CD4-positive, alpha-beta T cell treated with Interleukin-15 for 4 hours (primary cell): ENCODE measurements at places on chromosomes 4 and X.
A peak's percentile ranks its signal among the peaks of the same experiment; 100 is the strongest.

- no peak for DNase-seq
Observed at GRCh38 chr4:153931804-153932203, 142.9 kb upstream of the SFRP2 start.

GRCh38 chr4:91268913-91269312 lies 1034.9 kb upstream of the GRID2 start:
- no peak for DNase-seq

DNA sequence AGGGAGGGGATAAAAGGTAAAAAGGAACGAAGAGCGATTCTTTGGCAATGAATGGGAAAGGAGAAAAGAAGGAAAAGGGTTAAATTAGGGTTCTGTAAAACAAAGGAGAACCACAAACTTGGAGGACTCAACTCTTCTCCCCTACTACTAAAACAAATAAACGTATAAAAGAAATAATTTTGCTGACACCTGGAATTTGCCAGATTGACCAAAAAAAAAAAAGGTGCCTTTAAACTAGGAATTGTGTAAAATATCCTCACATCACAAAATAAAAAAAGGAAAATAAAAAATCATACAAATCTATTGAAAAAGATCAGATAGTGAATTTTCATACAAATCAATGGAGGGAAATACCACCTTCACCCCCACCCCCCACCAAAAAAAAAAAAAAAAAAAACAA lies 129.3 kb downstream of the BMPR1B start:
- no peak for DNase-seq

DNA sequence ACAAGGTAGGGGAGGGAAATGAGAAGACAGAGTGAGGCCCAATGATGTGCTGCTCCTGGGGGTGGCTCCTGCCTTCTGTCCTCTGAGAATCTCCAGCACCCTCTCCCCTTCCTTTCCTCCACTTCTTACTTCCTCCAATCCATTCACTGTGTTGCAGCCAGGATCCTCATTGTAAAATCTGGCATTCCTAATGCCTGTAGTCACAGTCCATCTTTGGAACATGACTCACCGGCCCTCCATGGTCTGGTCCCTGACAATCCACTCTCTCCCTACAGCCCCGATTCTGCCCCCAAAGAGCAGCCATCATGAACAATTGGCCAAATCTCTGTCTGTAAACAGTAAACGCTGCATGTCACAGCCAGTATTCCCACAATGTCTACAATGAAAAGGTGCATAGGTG lies 72.9 kb downstream of the CLNK start:
- DNase-seq = no peak

- no peak for DNase-seq
Observed at GRCh38 chr4:102736636-102737549, 23.9 kb downstream of the MANBA start.

DNA sequence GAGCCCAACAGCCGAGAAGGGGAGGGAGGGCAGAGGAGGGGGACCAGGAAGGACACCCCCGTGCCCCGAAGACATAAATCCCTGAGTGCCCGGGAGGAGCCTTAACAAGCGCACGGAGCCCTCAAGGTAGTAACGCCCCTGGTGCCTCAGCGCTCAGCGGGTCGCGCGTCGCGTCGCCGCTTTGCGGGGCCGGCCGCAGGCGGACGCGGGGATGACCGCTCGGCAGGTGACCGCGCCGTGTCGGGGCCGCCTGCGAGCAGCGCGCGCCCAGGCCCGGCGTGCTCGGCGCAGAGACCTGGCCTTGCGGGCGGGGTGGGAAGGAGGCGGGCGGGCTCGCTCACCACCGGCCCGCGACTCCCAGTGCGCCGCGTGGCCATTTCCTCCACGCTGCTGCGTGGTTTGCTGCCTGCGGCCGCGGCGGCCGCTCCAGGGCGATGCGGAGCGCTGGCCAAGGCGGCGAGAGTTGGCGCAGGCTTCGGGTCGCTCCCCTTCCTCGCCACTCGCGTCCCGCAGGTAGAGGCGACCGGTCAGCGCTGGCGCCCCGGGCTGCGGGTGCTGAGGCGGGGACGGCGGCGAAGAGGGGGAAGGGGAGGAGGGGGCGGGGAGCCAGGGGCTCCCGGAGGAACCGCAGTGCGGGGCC lies 632 bp downstream of the CCSER1 start:
- no peak for DNase-seq

- DNase-seq = no peak
Observed at GRCh38 chr4:70632028-70632427, 3.5 kb downstream of the ENAM start.

- DNase-seq = no peak
Observed at GRCh38 chr4:8642651-8643321, 50.2 kb downstream of the CPZ start.

DNA sequence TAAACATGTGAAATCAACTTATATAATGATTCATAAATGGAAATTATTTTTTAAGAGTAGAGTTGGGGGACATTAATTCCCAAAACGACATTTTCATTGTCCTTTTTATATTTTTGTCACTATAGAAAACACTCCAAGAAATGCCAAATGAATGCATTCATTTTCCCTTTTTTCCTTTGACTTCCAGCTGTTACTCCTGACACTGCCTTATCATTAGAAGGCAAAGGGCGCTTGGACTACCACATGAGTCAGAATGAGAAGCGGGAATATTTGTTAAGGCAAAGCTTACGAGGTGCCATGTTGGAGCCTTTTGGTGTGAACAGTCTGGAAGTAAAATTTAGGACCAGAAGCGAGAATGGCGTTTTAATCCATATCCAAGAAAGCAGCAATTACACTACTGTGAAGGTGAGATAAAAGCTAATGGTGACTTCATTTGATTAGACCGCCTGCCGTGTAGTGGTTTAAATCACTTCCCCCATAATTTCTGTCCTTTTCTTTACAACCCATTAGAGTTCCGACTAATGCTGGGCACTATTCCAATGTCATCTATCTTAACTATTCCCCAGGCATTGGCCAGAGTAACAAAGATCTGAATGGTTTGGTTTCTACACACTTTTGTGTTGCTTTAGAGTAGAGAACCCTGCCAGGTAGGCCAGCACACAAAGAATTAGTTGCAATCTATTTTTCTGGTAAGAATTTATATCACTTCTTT lies 166.7 kb downstream of the FAT4 start:
- no peak for DNase-seq

GRCh38 chr4:104740161-104740560 lies 245.5 kb upstream of the CXXC4 start:
- DNase-seq = no peak

GRCh38 chrX:69314436-69315348 lies 149.4 kb upstream of the PJA1 start:
- no peak for DNase-seq

GRCh38 chr4:26300314-26301307 lies 20.2 kb upstream of the RBPJ start:
- no peak for DNase-seq

DNA sequence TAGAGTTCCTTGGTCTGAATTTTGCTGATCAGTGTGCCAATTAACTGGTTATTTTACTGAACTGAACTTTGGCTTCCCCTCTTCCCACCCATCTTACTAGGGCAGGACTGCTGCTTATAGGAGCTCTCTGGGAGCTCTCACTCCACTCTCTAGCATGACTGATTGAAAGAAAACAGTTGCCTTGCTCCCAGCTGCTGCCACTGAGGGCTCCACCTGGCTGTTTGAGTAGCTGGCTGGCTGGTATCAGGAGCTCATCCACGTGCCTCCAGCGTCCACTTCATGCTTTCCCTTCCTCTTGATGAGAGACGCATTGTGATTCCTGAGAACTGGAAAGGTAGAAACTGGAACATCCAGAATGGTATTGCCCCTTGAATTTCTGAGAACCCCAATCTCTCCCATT lies 73.0 kb upstream of the KLHL13 start:
- DNase-seq = no peak

DNA sequence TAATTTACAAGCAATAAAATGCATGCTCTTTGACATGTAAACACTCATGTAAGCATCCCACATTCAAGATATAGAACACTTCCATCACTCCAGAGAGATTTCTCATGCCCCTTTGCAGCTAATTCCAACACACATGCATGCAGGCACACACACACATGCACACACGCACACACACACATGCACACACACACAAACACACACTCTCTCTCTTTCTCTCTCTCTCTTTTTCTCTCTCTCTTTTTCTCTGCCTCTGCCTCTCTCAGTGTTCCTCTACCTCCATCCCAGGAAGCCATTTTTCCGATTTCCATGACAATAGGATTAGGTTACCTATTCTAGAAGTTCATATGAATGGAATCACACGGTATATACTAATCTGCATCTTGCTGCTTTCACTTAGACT lies 11.9 kb upstream of the SOD3 start:
- DNase-seq = no peak

GRCh38 chr4:66852843-66853242 lies 692.5 kb downstream of the CENPC start:
- no peak for DNase-seq

DNA sequence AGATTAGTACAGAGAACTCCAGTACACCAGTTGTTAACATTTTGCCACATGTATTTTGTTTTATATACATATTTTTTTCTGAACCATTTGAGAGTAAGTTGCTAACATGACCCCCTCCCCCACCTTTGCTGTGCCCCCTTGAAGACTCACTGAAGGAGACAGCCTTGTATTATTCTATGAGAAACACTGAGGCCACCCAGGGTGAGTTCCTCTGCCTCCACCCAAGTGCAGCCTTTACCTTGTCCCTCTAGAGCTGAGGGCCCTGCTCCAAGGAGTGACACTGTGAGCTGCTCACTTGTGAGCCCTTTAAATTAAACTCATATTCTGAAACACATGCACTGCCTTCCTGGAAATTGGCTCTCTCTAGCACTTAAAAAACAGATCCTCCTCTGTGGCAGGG lies 21.1 kb downstream of the KIT start:
- DNase-seq = no peak

DNA sequence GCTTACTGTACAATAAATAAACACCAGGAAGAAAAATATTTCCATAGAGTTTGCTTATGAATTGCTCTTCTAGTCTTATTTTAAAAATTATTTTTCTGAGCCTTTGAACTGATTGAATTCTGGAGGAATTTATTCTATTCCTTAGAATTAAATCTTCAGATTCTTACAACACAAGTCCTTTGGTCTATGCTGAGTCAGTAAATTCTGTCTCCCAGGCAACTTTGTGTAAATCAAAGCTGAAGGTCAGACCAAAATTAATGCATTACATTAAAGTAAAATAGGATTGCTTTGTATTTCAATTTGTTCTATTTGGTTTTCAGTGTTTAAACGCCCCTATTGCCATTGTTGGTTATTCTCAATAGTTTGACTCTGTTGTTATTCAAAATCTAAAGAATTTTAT lies 26.8 kb upstream of the STPG2 start:
- no peak for DNase-seq

DNA sequence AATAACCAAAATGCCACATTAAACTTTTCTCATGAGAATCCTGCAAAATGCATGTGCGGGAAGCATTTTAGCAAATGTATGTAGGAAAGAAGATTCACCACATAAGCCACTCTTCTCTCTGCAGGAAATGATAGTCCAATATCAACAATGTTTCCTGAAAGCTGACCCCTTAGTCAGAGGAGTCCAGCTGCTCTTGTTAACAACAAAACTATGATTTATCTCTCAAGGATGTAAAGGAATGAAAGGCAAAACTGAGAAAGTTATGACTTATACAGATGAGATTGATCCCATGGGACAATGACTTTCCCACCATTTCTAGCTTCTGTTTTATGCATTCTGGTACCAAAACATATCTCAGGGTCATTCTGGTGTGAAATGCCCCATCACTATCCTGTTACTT lies 125.0 kb upstream of the EDNRA start:
- DNase-seq = no peak

GRCh38 chr4:78880874-78881492 lies 58.3 kb downstream of the PAQR3 start:
- DNase-seq = no peak

- DNase-seq = no peak
Observed at GRCh38 chr4:13994016-13994415, 366.5 kb upstream of the BOD1L1 start.

- DNase-seq = no peak
Observed at GRCh38 chr4:121978172-121978516, 26.3 kb upstream of the TRPC3 start.

GRCh38 chr4:41461780-41462307 lies 76.1 kb upstream of the LIMCH1 start:
- no peak for DNase-seq

- peak; percentile 4 for DNase-seq
Observed at GRCh38 chr4:16227462-16227868, 1.2 kb upstream of the TAPT1 start.

DNA sequence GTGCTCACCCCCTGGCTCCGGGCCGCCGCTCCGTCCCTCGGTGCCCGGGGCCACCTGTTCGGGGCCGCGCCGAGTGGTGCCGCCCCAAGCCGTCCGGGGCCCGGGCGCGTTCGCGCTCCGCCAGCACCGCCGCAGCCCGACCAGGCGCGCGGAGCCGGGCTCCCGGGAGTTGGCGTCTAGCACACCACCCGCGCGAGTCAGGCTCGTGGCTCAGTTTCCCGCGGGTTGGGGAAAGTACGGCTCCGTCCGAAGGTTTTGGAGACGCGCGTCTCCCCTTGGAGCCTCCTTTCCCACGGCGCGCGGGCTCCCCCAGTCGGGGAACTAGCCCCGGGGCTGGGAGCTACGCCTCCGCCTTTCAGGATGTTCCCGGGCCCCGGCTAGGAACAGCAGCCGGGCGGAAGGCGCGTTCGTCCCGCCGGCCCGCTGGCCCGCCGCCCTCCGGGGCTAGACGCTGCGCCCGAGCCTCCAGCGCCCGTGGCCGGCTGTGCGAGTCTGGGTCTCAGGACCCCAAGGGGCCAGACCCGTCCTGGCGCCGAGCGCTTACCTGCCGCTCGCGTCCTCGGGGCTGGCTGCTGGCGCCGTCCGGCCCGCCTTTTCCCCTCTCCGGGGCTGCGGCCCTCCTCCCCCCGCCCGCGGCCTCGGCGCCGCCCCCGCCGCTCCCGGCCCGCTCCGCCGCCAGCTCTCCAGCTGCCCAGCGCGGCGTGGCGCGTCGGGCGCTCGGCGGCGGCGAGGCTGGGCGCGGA lies at the start of gene ADGRG2:
TSS of gene ADGRG2 (minus strand) at position 571 of the 743 bp plus-strand sequence. CDS start 53,634 bp downstream, outside the sequence.
- DNase-seq = no peak

DNA sequence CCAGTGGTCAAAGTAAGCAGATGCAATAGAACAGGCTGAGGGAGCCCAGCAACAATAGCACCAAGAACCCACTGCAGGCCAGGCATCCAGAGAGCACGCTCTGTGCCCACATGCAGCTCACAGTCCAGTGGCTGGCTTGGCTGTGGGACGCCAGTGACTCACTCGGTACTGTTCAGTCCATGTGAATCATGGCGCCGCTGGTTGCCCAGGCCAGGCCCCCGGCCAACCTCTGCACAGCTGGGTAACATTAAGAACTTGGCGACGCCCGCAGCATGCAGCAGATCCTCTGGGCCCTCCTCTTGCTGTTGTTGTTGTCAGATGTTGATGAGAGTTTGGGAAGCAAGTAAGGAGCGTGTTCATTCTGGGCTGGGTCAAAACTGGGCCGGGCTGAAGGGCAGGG lies 60.5 kb downstream of the MSX1 start:
- no peak for DNase-seq

GRCh38 chrX:22345884-22346283 lies 73.2 kb downstream of the CBLL2 start:
- DNase-seq = no peak

DNA sequence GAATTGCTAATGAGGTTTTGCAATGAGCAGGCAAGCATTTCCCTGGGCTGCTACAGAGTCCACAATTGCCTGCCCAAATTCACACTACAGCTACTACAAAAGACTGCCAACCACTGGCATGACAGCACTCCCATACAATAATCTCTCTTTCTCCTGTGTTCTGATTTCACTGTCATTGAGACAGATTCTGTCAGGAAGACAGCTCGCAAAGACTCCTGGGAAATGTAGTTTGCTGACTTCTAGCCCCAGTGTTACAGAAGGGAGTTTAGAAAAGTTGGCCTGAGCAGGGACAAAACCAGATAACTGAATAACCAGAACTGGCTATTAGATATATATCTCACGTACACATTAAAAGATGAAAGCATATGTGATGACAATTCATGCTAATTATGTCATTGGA lies 1231.3 kb upstream of the PRKX start:
- DNase-seq = no peak
